A549 treated with GW870086 at 1 μM for 4 hours (cell line): ENCODE measurements at places on chromosomes 5 and 9. TPM values are rescaled to one million over a fixed set of nuclear protein-coding genes. Genes with fewer than 3 reads are reported as not detected.

PCDHGC4 gene
- total RNA-seq, result not detected in 5 replicates

GPR151 gene
- total RNA-seq, result not detected in 5 replicates

CSNK1G3 gene
- total RNA-seq, result 15.2 to 24.5 TPM (median 22.9 TPM) in 5 replicates

TAS2R1 gene
- total RNA-seq, result not detected in 5 replicates

MARCHF6 gene
- 42.6 to 77.2 TPM (median 73.6 TPM) in 5 replicates for total RNA-seq

FAM81B gene
- not detected in 5 replicates for total RNA-seq

PPP1R26 gene
- 14.8 to 19.9 TPM (median 19.3 TPM) in 5 replicates for total RNA-seq

LRRC26 gene
- 0.70 to 2.1 TPM (median 1.2 TPM) in 5 replicates for total RNA-seq

FOXD4L6 gene
- total RNA-seq, result 0.06 TPM in 1 of 5 replicates, not detected in the others

CCDC192 gene
- not detected in 5 replicates for total RNA-seq

INSL6 gene
- total RNA-seq, result not detected in 5 replicates

FAXDC2 gene
- total RNA-seq, result 0.23 to 0.74 TPM (median 0.31 TPM) in 5 replicates
